ENCODE measurements at places on chromosomes 6 and 20.

DNA sequence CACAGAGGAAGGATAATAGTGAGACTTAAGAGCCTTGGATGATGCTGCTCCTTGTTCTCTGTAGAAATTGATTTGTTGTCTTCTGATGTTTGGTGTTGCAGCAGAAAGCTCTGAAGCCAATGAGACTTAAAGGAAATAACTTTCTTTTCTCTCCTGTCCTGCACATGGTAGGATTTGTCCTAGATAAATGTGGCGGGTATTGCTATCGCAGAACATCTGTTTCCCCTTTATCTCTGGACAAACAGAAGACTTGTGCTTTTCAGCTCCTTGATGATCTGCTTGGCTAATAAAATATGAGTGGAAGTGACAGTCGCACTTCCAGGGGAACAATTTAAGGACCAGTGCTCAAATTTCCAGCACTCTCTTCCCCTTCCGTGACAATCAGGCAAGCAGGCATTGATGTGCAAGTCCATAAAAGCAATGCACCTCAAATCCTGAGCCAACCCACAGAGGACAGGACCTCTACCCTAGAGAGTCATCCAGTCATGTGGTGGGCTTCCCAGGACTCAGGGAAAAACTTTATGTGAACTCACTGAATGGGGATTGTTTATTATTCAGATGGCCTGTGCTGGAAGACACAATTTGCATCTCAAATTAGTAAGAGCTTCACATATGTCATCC lies 9.9 kb upstream of the NCR2 start:
- no peak for DNase-seq

DNA sequence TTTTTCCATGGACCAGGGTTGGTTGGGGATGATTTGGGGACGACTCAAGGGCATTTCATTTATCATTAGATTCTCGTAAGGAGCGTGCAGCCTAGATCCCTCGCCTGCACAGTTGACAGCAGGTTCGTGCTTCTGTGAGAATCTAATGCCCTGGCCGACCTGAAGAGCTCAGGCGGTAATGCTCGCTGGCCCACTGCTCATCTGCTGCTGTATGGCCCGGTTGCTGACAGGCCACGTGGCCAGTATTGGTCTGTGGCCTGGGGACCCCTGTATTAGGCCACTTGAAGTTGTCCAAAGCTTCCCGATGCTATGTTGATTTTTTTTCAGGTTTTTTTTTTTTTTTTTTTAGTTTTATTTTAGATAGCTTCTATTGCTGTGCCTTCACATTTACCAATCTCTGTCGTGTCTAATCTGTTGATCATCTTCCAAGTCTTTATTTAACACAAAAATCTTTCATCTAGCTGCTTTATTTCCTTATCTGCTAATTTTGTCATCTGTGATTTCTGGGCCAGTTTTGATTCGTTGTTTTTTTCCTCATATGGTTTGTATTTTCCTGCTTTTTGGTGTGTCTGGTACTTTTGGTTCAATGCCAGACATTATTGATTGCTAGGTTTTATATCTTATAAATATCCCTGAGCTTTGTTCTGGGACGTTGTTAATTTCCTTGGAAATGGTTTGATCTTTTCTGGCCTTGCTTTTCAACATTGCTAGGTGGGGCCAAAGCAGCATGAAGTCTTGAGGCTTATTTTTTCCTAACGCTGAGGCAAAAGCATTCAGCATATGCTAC lies 41.1 kb downstream of the DYNLT1 start:
- no peak for DNase-seq

GRCh38 chr20:63499338-63499969 lies 571 bp upstream of the EEF1A2 start:
- DNase-seq, result no peak

GRCh38 chr6:161038229-161039031 lies 46.9 kb downstream of the MAP3K4 start:
- no peak for DNase-seq

All from NCI-H1694 (cell line).